ENCODE measurements at places on chromosomes 6 and 20. TPM values are rescaled to one million over a fixed set of nuclear protein-coding genes. Genes with fewer than 3 reads are reported as not detected.
A peak's percentile ranks its signal among the peaks of the same experiment; 100 is the strongest.

DNA sequence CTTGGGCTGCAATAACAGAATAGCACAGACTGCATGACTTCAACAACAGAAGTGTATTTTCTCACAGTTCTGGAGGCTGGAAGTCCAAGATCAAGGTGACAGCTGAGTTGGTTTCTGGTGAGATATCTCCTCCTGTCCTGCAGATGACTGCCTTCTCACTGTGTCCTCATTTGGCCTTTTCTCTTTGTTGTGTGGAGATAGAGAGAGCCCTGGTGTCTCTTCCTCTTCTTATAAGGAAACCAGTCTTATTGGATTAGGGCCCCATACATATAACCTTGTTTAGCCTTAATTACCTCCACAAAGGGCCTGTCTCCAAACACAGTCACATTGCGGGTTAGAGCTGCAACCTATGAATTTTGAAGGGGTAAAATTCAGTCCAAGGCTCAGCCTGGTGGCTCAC lies 57.0 kb upstream of the BMP6 start:
- H3K36me3 ChIP-seq, result no peaks in the 10 kb centered on the region
- DNase-seq, result no peak
- no peak overlapping the region for H3K4me3 ChIP-seq
- no peak overlapping the region for H3K27ac ChIP-seq

GRCh38 chr6:32081168-32081990 lies 27.8 kb downstream of the TNXB start:
- peaks cover 17% of the 10 kb centered on the region for H3K4me1 ChIP-seq
- H3K27me3 ChIP-seq, result no peaks in the 10 kb centered on the region
- no peak for DNase-seq
- no peaks in the 10 kb centered on the region for H3K36me3 ChIP-seq
- H3K27ac ChIP-seq, result peak overlapping the region; percentile 52

DNA sequence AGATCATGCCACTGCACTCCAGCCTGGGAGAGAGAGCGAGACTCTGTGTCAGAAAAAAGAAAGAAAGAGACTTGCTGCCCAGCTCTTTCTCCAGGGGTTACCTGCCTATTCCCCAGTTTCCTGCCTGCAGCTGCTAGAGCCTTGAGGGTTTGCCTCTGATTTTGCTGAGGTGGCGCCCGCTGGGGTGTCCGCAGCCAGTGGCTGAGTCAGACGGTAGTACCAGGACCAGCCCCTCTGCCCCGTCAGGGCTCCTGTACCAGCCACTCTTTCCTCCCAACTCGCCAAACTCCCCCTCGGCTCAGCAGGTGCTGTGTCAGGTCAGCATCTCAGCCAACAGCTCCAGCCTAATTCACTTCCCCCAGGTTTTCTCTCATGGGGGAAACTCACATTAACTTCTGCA lies 7.4 kb upstream of the LSM14B start:
- H3K27me3 ChIP-seq, result no peaks in the 10 kb centered on the region
- H3K4me1 ChIP-seq, result peaks cover 9% of the 10 kb centered on the region
- no peaks in the 10 kb centered on the region for H3K36me3 ChIP-seq
- no peak for DNase-seq

GRCh38 chr6:38220069-38220723 lies 400.7 kb downstream of the ZFAND3 start:
- DNase-seq, result no peak
- peaks cover 3% of the 10 kb centered on the region for H3K4me1 ChIP-seq
- H3K4me3 ChIP-seq, result no peak overlapping the region
- no peaks in the 10 kb centered on the region for H3K27me3 ChIP-seq

The MYB gene
- total RNA-seq, result not detected

DNA sequence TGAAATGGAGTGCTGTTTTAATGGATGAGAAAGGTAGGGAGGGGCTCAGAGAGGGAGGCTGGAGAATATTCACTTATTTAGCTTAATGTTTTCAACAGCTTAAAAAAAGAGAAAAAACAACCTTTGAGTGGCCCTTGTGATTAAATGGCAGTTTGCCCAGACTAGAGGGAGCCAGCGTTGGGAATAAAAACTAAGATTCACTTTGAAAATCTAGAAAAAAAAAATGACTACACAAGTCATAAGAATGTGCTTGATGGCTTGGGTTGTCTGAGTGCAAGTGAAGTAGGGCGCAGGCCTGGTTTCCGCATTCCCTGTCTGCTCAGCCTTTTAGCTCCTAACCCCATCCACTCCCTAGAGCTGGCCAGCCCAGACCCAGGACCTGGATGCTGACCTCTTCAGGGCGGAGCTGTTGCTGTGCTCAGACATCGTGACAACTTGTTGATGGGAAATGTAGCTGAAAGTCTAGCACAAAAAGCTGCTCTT lies 28.9 kb downstream of the UTRN start:
- no peaks in the 10 kb centered on the region for H3K36me3 ChIP-seq
- peak overlapping the region; percentile 87 for H3K27ac ChIP-seq
- peaks cover 83% of the 10 kb centered on the region for H3K4me1 ChIP-seq
- no peaks in the 10 kb centered on the region for H3K27me3 ChIP-seq
- H3K4me3 ChIP-seq, result no peak overlapping the region
- DNase-seq, result peak; percentile 93

DNA sequence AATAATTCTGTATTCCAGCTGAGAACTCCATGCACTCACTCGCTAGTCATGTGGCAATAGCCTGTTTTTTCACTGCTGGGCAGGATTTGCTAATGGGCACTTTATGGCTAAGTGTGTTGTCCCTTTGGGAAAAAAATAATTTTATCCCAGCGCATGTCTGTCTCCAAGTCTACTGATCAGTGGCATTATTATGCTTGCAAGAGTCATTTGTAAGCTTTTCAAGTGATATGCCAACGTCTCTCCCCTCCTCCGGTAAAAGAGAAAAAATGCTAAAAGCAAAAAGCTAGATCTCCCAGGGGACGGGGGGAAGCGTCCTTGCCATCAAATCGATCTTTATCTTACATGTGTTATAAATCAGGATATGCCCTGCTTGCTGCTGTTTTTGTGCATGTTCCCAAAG lies 407.7 kb downstream of the CDH26 start:
- H3K36me3 ChIP-seq, result no peaks in the 10 kb centered on the region
- H3K27ac ChIP-seq, result no peak overlapping the region
- no peak overlapping the region for H3K4me3 ChIP-seq

The HLA-F gene
- total RNA-seq, result 81.3 TPM

GRCh38 chr20:32849577-32849976 lies 9.1 kb upstream of the EFCAB8 start:
- no peaks in the 10 kb centered on the region for H3K27me3 ChIP-seq
- H3K36me3 ChIP-seq, result peaks cover 25% of the 10 kb centered on the region
- no peak overlapping the region for H3K4me3 ChIP-seq
- no peak for DNase-seq
- H3K4me1 ChIP-seq, result no peaks in the 10 kb centered on the region
- no peak overlapping the region for H3K27ac ChIP-seq

DNA sequence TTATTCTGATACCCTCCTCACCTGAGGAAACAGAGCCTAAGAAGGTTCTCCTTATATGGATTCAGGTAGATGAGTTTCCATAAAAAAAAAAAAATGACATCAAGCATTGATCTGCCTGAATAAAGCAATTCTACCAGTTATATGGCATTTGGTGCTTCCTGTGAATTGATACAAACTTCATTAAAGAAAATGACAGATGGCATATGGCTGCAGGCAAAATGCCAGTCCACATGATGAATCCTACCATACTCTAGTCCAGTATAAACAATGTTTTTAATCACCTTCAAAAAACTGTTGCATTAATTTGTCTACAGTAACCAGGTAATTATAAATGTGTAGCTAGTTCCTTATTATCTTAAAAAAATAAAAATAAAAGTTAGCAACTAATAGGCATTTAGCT lies 559.2 kb upstream of the FLRT3 start:
- H3K36me3 ChIP-seq, result no peaks in the 10 kb centered on the region
- no peak overlapping the region for H3K4me3 ChIP-seq
- no peak for DNase-seq
- no peaks in the 10 kb centered on the region for H3K4me1 ChIP-seq
- no peak overlapping the region for H3K27ac ChIP-seq
- no peaks in the 10 kb centered on the region for H3K27me3 ChIP-seq

GRCh38 chr6:75102301-75102700 lies 103.6 kb downstream of the COL12A1 start:
- no peak for DNase-seq
- no peaks in the 10 kb centered on the region for H3K27me3 ChIP-seq
- no peak overlapping the region for H3K27ac ChIP-seq
- peaks cover 21% of the 10 kb centered on the region for H3K4me1 ChIP-seq

GRCh38 chr6:37910998-37911397 lies 91.5 kb downstream of the ZFAND3 start:
- no peak for DNase-seq
- no peaks in the 10 kb centered on the region for H3K36me3 ChIP-seq
- H3K4me3 ChIP-seq, result no peak overlapping the region
- H3K27me3 ChIP-seq, result no peaks in the 10 kb centered on the region
- H3K4me1 ChIP-seq, result peaks cover 3% of the 10 kb centered on the region

The CALHM5 gene
- 0.67 TPM for total RNA-seq

DNA sequence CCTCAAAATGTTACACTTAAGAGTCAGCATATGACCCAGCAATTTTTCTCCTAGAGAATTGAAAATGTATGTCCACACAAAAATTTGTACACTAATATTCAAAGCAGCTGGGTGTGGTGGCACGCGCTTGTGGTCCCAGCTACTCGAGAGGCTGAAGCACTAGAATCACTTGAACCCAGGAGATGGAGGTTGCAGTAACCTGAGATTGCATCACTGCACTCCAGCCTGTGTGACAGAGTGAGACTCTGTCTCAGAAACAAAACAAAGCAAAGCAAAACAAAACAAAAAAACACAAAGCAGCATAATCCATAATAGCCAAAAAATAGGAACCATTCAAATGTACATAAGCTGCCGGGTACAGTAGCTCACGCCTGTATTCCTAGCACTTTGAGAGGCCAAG lies 1.6 kb upstream of the RPF2 start:
- H3K4me3 ChIP-seq, result no peak overlapping the region
- no peak for DNase-seq
- H3K27ac ChIP-seq, result no peak overlapping the region
- H3K27me3 ChIP-seq, result no peaks in the 10 kb centered on the region
- no peaks in the 10 kb centered on the region for H3K36me3 ChIP-seq

DNA sequence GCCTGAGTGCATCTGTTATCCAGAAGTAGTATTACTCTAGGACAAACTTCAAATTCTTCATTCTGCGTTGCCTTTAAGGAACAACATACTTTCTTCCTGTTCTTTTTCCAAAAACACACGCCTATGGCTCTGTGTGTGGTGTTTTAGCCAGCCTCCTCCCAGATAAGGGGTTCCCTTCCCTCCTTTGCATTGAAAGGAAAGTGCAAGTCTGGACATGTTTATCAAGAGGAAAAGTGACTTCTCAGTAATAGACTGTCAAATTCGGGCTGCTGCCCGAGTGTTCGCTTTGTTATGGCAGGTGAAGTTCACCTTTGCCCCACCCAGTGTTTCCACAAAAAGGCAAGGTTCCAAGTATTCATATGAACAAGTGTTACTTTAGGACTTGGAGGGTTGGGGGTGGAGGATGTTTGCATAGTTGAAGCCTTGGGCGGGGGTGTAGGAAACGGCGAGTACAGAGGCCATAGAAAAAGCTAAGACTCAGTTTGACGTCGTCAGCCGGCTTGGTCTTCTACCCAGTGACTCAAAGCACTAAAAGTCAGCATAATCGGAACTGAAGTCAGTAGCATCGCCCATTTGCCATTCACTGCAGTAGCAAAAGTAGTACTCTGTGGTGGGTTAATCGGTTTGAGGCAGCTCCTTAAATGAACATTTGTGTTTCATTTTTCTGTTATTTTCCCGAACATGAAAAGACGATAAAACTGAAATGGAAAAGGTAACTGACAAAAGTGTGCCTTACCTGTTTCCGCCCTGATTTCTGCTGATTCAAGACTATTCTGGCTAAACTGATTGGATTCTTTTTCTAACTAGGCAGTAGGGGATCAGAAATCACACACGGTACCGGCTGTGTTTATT lies 12.5 kb downstream of the PRDM1 start:
- H3K4me3 ChIP-seq, result peak overlapping the region; percentile 34
- no peaks in the 10 kb centered on the region for H3K36me3 ChIP-seq
- H3K4me1 ChIP-seq, result peaks cover 36% of the 10 kb centered on the region
- peak overlapping the region; percentile 89 for H3K27ac ChIP-seq
- peak; percentile 67 for DNase-seq

GRCh38 chr20:32707691-32708581 lies 34.2 kb upstream of the C20orf203 start:
- peaks cover 25% of the 10 kb centered on the region for H3K4me1 ChIP-seq
- no peak overlapping the region for H3K4me3 ChIP-seq
- no peaks in the 10 kb centered on the region for H3K27me3 ChIP-seq
- peak overlapping the region; percentile 68 for H3K27ac ChIP-seq

- peaks cover 66% of the 10 kb centered on the region for H3K36me3 ChIP-seq
- DNase-seq, result no peak
- no peak overlapping the region for H3K27ac ChIP-seq
- H3K4me1 ChIP-seq, result no peaks in the 10 kb centered on the region
These were observed 21.4 kb downstream of the ADRM1 start for GRCh38 chr20:62323980-62324906.

DNA sequence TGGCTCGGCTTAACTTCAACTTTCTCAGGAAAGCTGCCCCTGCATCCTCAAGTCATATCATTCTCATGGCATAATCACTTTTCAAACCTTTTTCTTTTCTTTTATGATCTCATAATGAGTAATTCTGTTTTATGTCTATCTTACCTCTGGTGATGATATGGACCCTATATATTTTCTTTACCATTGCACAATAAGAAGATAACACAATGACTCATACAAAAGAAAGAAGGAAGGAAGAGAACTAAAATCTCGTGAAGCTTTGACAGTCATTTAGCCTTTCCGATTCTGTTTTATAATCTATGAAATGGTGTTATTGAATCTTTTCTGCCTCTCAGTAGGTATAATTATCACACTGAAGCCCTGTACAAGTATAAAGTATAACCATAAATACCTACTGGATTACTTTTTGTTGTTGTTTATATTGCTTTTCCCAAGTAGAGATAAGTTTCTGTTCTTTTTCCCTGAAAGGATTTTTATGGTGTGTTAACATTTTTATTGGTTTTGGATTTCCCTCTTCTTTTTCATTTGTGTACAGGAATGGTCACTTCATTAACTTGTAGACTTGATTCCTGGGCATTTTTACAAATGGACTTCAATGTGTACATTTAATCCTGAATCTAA lies 300.9 kb downstream of the LAMA2 start:
- no peak overlapping the region for H3K27ac ChIP-seq
- no peaks in the 10 kb centered on the region for H3K27me3 ChIP-seq
- no peak overlapping the region for H3K4me3 ChIP-seq
- no peaks in the 10 kb centered on the region for H3K4me1 ChIP-seq

DNA sequence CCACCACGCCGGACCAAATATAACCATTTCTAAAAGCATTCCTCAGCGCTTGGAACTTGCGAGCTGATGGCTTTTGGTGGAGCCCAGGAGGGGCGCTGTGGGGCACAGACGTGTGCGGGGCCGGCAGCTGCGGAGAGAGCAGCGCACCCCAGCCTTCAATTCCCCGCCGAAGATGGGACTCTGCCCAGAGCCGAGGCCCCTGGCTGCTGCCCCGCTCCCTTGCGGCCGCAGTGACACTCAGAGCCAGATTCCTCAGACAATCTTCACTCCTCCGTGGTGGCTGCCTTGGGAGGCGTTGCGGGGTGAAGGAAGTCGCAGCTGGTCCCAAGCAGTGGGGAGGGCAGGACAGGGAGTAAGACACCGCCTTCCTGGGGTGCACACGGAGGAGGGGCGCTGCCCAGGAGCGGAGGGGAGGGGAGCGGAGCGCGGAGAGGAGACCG lies 87.7 kb downstream of the TMEM242 start:
- H3K27ac ChIP-seq, result peak overlapping the region; percentile 3
- DNase-seq, result peak; percentile 56
- peaks cover 11% of the 10 kb centered on the region for H3K4me1 ChIP-seq
